ENCODE measurements at places on chromosomes 7 and 10.

GRCh38 chr7:98619450-98620321 is 2.6 kb downstream of the NPTX2 start:
- DNase-seq: peak; percentile 51

DNA sequence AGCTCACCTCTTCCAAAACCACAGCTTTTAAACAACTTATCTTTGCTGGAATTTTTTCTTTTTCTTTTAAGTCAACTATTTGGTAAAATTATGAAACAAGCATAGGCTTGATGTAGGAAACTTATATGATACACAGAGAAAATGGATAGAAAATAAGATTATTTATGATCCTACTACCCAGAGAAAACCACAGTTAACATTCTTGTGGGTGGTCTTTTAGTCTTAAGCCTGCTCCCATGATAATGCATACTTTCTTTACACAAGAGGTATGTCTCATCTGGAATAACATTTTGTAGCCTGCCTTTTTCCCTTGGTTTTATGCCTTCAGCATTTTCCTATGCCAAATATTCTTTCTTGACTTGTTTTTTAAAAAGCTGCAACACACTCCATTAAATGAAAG is 21.4 kb downstream of the PLPP4 start:
- no peak for DNase-seq

DNA sequence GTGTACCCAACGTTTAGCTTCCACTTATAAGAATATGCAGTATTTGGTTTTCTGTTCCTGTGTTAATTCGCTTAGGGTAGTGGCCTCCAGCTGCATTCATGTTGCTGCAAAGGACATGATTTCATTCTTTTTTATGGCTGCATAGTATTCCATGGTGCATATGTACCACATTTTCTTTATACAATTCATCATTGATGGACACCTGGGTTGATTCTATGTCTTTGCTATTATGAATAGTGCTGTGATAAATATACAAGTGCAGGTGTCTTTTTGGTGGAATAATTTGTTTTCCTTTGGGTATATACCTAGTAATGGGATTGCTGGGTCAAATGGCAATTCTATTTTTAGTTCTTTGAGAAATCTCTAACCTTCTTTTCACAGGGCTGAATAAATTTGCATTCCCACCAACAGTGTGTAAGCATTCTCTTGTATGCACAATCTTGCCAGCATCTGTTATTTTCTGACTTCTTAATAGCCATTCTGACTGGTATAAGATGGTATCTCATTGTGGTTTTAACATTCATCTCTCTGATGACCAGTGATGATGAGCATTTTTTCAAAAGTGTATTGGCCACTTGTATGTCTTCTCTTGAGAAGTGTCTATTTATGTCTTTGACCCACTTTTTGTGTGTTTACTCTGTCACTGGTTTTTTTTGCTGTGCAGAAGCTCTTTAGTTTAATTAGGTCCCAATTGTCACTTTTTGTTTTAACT is 72.5 kb upstream of the CC2D2B start:
- no peak for DNase-seq

GRCh38 chr10:113683300-113683699 is 3.6 kb downstream of the CASP7 start:
- no peak for DNase-seq

GRCh38 chr10:77286531-77287508 is 350.8 kb downstream of the KCNMA1 start:
- DNase-seq: no peak

GRCh38 chr7:44911911-44912310 is 26.6 kb upstream of the PURB start:
- DNase-seq: no peak

- peak; percentile 99 for DNase-seq
These were observed 304.4 kb upstream of the LYZL1 start for GRCh38 chr10:28984431-28984830.
